ENCODE measurements at places on chromosomes 3 and 15.

GRCh38 chr3:180705619-180706018 lies 26.3 kb upstream of the CCDC39 start:
- no peak for DNase-seq

DNA sequence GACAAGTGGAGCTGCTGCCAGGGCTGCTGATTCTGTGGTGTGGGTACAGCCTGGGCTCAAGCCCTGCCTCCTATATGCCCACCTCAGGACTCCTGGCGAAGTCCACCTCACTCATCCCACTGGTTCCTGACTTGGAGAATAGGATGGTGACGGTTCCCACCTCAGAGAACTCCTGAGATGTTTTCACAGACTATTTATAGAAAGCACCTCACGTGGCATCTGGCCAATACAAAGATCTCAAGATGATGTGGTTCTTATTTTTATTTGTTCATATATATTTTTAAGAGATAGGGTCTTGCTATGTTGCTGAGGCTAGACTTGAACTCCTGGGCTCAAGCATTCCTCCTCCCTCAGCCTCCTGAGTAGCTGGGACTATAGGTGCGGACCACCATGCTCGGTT lies 236.9 kb upstream of the BHLHE40 start:
- no peak for DNase-seq

DNA sequence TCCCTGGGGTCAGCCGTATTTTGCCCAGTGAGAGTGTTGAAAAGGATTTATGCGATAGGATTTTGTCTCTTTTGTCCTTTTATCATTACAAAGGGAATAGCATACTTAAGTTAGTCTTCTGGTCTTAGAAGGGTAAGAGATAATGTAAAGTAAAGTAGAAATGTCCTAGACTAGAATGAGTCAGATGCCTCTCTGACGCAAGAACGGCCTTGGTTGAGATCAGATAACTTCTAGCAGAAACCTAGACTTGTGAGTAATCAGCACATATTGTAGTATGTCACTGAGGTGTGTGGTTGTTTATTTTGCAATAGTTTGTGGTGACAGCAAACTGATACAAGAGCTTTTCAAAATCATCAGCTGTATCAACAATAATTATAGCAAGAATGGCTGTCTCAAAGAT lies 866.1 kb downstream of the NSUN3 start:
- no peak for DNase-seq

DNA sequence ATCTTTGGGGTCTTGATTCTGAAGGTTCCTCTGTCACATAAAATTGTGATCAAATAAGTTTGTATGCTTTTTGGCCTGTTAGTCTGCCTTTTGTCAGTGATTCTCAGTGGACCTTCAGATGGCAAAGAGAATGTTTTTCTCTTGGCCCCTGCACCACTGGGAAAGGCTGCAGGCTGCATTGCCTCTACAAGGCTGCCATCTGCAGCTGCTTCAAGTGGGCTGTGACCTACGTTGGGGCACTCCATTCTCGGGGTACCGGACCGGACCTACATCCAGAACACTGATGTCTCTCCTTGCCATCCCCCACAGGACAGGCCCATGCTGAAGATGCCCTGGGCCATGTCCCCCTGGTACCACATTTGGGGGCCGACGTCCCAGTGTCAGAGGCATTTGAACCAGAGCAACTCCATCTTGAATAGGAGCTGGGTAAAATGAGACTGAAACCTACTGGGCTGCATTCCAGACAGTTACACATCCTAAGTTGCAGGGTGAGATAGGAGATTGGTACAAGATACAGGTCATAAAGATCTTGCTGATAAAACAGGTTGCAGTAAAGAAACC lies 37.5 kb upstream of the MFGE8 start:
- no peak for DNase-seq

- no peak for DNase-seq
Observed at GRCh38 chr3:71497971-71498444, 85.5 kb downstream of the FOXP1 start.

DNA sequence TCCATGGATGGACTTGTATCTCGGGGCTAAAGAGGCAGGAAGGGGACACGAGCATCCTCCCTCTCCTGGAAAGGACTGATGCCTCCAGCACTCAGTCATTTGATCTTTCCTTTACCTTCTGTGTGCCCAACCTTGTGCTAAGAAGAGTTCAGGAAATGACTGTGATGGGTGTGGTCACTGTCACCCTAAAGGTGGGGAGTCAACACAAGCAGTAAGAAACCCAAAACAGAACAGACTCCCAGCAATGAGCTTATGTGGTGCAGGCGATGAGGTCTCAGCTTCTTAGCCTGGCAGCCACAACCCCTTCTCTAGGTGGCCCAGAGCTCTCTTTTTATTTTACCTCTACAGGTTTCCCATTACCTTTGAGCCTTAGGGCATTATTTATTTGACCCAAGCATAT lies 3.8 kb downstream of the MPI start:
- DNase-seq = no peak

DNA sequence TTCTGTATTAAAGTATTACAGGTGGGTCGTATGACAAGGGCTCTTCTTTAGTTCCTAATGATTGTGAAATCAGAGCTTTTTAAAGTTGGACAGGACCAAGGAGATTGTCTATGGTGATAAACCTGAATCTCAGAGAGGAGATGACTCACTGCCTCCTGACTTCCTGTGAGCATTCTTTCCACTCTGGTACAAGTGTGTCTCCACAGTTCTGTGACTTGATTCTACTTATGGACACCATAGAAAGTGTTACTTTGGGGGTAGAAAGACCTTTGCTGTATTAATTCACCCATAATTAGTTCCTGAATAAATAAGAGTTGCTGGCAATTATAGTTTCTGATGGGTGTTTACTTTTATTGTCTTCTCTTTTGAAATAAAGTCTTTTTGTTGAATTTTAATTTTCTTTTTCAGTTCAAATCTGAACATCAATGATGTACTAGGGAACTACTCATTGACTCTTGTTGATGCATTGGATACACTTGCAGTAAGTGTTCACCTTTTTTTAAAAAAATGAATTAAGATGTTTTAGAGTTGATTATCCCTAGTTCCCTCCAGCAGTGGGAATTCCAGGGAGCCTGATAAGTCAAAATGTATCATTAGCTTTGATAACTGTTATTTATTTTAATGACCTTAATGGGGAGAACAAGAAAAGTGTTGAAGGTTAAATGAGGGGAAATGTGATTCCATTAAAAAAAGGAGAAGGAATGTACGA lies 7.4 kb downstream of the EDEM1 start:
- peak; percentile 61 for DNase-seq

GRCh38 chr3:13828501-13829265 lies 51.2 kb downstream of the WNT7A start:
- DNase-seq = no peak

DNA sequence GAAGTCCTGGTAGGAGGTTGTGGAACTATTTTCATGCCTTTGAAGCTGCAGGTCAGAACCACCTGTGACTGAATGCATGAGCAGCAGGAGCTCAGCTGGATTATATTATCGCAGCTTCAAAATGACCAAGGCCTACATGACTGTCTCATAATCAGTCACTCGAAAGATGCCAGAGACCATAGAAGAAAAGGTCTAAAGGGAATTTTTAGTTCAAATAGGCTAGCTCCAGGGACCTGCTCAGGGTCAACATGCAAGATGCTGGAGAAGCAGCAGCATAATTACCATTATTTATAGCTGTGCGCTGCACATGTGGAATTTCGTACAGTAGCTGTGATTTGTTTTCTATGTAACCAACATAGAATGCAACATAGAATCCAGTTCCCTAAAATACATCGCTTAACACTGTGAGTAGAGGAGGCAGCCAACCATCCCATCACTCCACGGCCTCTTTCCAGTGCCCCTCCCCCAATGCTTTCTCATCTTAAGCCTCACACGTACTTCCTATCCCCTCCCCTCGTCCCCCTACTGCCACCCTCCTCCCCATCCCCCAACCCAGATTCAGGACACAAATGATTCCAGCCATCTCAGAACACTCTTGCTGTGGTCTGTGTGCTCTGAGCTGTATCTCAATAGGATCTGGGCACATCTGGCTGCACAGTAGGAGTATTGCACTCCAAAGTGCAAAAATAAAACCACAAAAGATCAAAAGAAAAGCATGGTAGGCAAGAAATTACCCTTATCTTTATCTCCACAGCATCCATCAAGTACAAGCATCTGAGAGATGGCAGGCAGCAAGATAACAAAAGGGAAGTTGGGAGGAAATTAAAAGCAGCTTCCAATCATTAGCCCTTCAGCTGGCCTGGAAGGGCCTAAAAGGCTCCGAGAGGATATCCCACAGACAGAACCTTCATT lies 352.8 kb upstream of the SEMA6D start:
- no peak for DNase-seq

DNA sequence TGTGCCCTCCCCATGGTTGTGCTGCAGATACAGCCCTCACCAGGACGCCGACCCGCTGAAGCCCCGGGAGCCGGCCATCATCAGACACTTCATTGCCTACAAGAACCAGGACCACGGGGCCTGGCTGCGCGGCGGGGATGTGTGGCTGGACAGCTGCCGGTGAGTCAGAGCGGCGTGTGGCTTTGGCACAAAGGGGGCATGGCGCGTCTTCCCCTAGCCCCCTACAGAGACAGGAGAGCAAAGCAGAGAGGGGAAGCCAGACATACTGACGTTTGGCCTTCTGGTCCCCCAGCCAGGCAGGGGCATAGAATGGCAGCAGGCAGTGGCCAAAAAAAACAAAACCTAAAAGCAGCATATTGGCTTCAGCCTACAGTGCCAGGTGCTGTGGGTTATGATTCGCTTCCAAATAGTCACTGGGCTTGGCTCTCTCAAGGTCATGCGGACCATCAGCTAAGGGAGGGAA lies 64.0 kb downstream of the MESD start:
- no peak for DNase-seq

GRCh38 chr15:37824717-37825382 lies 109.6 kb upstream of the TMCO5A start:
- DNase-seq = peak; percentile 92

DNA sequence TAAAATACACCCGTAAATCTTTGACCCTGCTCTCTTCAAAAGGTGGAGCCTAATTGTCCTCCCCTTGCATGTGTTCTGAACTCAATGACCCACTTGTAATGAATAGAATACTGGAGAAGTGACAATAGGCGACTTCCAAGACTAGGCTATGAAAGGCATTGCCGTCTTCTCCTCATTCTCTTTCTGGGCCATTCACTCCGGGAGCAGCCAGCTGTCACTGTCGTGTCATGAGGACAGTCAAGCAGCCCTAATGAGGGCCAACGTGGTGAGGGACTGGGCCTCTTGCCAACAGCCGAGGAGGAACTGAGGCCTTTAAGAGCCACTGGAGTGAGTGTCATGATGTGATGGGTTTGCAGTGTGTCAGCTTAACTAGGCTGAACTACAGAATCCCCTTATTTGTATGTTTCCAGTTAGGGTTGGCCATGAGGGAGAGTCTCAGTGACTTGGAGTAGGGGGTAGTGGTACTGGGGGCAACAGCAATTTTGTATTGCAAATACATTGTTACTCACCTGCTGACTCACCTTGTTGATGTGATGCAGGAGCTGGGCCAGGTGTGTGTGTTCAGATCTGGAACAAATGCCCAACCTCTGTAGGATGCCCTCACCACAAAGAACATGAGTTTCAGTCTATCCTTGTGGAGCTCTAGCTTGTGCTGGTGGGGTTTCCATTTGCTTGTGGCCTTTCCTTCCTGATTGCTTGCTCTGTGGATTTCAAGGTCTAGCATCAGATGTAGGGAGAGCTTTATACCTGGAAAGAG lies 188.5 kb upstream of the PROK2 start:
- no peak for DNase-seq

DNA sequence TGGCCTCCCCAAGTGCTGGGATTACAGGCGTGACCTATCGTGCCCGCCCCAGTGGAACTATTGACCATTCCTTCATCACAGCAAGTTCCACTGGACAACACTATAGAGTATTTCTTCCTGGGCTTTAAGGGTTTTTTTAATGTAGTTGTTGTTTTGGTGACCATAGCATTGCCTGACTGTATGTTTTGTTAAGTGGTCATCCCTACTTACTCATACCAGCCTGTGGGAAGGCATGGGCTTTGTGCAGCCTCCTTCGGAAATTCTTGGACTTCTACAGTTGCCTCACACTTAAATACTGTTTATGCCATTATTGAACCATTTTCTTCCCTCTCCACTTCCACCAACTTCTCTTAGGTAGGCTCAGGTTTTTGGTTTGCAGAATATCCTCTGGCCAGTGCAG lies 19.9 kb upstream of the ALPK3 start:
- DNase-seq = no peak

DNA sequence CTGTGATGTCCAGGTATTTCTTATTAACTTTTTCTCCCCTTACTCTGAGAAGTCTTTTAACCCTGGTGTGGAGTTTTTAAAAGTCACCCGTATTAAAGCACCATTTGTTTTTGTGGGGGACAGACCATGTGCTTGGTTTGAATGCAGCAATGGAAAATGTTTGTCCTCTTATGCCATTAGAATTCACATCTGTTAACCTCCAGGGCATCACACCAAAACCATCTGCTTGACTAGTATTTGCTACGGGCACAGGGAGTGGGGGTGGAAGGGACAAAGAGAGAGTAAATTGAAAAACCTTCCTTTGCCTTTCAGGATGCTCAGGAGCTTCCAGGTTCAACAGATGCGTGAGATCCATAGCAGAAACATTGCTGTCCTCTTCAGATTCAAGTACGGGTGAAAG lies 61.4 kb upstream of the GOLGA8B start:
- no peak for DNase-seq

DNA sequence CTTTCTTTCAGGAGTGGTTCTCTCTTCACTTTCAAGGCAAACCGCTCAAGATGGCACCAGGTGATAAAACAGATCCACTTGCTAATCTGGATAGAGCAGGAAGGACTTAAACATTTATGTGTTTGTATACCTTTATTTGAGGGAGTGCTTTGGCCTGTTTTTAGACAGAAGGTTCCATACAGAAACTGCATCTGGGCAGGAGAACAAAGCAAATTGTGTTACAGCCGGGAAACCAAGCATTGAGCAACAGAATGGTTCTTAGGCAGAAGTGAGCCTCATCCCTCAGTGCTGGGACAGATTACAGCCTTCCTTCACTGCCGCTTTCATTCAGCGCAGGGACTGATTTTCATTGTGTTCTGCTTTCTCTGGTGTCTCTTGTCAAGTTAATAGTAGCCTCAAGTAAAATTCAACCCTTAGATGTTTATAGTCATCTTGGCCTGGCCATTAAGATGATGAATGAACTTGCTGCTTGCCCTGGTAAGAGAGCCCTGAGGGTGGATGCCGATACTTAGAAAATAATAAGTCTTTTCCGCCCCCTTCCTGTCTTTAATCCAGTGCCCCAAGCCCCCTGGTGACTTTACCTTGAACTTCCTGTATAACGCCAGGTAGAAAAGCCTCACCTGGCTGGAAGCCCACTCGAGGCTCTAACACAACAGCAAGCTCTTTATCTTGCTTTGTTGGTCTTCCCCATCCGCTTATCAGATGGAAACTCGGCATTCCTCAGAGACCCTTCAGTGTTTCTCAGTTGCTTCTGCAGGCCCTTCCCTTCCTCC lies 168.0 kb upstream of the CTDSPL start:
- DNase-seq = no peak

Data from AG20443 (cell line).